Stimulated activated CD8-positive, alpha-beta memory T cell treated with anti-CD3 and anti-CD28 coated beads, Interleukin-4, amount 100 ng/mL, for 1 hour (primary cell): ENCODE measurements at places on chromosomes 7 and 10.

- DNase-seq, result no peak
Measured at GRCh38 chr7:41030673-41031072, 672.2 kb downstream of the INHBA start.

DNA sequence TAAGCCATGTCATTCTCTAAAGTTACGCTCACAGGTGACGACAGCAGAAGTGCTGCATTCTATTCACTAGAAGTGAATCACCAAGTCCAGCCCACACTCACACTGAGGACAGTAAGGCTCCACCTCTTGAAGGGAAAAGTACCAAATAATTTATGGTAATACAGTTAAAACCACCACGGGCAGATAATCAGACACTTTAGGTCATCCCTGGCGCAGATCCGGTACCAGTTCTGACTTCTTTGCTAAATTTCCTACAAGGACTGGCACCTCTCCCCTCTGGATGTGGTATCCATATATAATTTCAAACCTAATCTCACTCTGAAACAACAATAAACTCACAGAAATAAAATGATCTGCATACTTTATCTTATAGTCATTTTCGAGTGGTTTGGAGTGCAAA lies 954.7 kb upstream of the GHITM start:
- DNase-seq, result no peak

- DNase-seq, result no peak
Measured at GRCh38 chr7:20858951-20859350, 72.3 kb upstream of the SP8 start.

- no peak for DNase-seq
Measured at GRCh38 chr10:101617824-101618568, 29.9 kb downstream of the DPCD start.

GRCh38 chr7:107292591-107292990 lies 123.8 kb downstream of the HBP1 start:
- no peak for DNase-seq

DNA sequence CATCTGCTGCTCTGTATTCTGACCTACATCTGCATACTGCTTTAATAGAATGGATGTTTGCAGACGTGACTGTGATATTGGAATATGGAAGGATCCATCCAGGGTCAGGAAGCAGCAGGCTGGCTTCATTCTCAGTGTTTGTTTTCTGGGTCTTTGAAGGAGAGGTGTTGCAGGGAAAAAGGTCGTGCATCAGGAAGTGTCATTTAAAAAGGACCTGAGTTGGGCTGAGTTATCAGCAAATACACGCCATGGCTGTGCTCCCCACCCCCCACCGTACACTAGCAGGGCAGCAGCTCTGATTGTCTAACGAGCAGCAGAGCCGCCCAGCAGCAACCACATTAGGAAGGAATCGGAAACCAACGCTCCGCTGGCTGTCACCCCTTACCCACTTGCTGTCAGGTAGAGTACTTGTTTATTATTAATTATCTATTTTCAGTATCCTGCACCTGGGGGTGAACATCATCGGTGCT lies 63.1 kb upstream of the STEAP1B start:
- DNase-seq, result no peak

DNA sequence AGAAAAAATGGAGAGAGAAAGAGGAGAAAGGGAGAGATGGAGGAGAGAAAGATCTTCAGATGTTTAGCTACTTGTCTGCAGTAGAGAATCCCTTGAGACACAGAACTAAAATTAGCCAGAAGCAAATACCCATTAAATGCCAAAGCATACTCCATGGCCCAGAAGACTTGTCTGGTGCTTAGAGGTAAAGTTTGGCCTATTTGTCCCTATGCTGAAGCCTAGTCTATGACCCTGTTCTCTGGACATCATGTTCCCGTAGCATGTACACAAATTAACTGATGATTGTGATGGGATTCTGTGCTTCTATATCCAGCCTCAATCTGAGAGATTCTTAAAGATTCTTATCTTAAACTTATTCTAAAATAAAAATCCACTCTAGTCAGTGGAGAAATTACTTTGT lies 85.8 kb downstream of the NAMPT start:
- DNase-seq, result no peak

DNA sequence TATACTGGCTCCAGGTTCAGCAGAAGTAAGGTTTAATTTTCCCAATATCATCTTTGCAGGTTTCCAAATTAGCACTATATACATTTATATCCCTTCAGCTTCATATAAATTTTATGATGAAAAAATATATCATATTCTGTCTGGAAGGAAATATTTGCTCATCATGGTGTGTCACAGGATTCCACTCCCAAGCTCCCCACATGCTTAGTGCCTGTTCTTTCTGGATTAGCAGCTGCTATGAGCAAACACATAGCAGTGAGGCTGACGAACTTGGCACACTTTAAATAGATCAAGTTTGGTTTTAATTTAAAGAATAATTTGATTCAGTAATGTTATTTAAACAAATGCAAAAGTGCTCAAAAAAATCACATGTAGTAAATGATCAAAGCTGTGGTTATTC lies 251.9 kb downstream of the AGMO start:
- no peak for DNase-seq

DNA sequence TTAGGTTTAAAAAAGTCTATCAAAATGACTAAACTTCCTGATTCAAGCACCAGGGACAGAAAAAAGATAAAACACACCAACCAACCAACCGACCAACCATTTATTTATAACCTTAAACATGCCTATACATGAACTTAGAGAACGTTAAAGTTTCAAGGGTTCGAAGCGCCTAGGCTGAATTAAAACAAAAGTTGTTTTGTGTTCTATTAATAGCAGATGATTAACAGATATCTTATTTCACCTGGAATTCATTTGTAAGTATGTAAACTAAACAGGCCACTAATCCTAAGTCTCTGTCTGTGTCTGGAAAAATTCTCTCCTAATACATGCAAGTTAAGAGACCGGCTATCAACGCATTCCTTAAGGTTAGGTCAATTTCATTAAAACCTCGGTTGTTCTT lies 1.4 kb downstream of the BAIAP2L1 start:
- DNase-seq, result no peak

DNA sequence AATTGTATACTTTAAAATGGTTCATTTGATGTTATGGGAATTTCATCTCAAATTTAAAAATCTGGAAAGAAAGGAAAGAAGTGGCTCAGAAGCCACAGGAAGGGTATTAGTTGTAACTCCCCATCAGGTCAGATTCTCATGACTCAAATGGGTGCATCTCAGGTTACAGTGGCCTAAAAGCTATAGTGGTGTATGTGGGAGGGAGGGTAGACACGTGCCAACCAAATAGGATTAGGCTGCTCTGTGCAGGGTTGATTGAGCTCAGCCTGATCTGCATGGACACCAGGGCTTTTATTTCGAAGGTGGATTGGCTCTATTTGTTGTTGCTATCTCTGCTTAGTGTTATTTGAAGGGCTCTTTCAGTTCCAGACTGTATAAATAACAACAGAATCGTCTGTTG lies 121.5 kb upstream of the PRR15 start:
- DNase-seq, result no peak

DNA sequence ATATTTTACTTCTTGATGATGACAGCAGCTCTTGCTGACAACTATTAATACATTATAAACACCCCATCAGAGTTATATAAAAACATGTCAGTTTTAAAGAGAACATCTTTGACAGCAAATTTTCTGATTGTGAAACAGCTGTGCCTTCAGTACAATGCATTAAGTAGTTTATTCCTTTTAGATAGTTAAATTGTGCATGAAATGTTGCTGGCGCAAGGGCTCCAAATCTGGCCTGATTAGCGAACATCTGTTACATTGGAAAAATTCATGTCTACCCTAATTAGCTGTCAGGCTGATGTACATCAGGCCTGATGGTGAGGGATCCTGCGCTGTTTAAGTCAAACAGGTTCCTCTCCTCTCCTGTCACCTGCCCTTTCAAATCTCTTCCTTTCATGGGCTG lies 171.9 kb upstream of the SP8 start:
- no peak for DNase-seq

DNA sequence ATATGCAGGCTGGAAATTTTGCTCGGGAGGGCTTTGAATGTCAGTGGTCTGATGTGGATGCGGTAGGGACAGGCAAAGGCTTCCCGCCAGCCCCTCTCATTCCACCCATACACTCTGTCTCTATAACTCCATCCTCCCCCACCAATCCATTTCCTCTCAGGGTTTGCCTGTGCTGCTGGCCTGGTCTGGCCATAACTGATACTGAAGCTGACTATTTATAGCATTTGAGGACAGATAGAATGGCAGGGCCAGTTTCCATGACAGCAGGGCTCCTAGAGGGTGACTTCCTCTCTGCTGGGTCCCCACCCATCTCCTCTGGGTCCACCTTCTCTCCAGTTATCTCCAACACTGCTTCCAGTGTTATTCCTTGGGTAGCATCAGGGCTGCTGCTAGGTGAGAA lies 6.6 kb upstream of the PDLIM1 start:
- DNase-seq, result no peak

GRCh38 chr7:1125603-1125969 lies 34.4 kb downstream of the ZFAND2A start:
- DNase-seq, result no peak

DNA sequence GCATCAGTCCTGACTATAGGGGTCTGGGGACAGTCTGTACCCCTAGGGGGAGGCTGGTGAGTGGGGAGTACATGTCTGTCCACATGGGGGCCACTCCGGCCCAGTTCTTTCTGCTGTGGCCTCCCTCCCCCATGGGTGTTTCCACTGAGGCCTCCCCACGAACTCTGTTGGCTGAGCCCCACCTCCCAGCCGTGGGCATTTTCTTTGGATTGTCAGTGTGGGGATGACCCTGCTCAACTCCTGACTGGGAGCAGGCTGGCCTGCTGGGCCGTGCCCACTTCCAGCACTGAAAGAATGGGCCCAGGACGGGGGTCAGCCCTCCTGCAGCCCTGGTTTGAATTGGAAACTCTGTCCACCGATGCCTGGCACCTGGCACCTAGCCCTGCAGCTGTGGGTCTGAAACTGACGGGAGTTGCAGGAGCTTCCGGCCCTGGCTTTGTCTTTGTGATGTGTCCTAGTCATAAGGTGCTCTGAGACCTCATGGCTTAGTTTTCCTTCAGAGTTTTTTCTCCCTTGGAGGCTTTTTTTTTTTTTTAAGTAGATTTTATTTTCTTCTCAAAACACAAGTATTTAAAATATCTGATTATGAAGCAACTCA lies 46.5 kb downstream of the LHPP start:
- no peak for DNase-seq

GRCh38 chr10:103712898-103713498 lies 142.4 kb downstream of the SH3PXD2A start:
- peak; percentile 65 for DNase-seq

DNA sequence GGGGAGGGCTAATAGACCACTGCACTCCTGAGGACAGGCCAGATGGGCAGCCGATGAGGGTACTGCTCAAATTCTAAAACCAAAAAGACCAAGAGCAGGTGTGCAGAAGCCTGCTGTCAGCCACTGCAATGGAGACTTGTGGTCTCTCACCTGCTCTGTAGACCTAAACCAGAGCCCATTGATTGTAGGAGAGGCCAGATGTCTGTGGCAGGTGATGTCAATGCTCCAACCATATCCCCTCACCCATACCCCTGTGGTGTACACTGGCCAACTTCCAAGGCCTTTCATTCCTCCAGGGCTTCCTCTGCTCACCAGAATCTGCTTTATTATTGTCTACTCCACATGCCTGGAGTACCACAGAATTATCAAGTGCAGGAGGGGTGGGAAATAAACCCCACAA lies 116.9 kb upstream of the CHST15 start:
- no peak for DNase-seq

DNA sequence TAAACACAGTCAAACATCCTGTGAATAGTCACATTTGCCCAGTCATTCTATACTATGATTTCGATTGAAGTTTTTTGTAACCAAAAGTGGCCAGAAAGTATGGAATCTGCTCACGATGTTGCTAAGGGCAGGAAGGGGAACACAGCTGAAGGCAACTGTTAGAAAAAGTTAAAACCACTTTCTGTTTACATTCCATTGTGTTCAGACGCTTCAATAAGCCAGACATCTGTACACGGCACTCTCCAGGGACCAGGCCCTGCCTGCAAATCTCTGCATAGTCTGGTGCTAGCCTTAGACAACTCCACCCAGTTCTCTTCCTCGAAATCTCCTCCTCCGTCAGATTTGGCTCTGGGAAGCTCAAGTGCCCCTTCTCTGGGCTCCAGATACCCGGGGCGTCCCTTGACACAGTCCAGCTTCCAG lies 17.1 kb upstream of the TMEM120A start:
- no peak for DNase-seq

DNA sequence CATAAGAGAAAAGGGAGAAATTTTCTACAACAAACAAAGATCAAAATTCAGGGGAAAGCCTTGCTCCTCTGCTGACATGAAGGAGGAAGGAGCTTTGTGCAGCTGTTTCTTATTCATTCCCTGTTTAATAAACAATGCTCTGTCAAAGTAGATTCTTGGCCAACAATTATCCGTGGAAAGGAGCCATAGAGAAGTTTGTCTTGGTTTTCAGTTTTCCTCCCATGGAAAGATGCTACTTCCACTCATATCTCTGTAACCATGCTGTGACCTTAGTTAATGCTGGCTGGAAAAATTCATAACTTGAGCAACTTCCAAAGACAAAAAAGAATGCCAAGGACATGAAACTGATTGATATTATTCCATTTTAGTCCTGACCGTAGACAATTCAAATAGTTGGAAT lies 8.1 kb downstream of the DDC start:
- DNase-seq, result no peak

DNA sequence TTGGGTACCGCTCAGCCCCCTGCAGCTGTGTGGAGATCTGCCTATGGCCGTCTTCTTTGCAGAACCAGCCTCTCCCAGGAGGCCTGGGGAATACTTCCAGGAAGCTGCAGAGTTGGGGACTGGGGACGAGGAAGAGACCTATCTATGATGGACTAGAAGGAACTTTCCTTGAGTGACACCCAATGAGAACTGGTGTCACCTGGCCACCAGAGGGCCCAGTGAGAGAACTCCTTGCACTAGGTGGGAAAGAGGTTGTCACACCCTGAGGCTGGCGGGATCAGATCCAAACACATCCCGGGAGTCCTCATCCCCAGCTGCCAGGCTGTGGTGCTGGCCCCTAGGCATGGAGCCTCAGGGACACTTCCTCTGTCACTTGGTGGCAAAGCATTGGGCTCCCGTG lies 4.9 kb upstream of the GRID2IP start:
- DNase-seq, result no peak

DNA sequence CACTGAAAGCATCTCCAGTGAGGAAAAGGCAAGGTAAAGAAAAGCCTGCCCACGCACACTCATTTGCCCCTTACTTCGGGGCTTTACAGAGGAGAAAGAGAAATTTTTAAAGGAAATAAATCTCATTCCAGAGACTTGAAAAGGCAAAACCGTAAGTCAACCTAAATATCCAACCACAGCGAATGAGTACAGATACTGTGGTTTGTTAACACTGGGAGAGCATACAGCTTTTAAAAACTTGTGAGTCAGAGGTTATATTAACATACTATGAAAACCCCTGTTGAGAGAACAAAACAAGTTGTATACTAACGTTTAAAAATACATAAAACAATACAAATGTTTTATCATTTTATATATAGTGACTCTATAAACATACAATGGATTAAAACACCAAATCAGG lies 28.6 kb upstream of the ST7 start:
- DNase-seq, result no peak

DNA sequence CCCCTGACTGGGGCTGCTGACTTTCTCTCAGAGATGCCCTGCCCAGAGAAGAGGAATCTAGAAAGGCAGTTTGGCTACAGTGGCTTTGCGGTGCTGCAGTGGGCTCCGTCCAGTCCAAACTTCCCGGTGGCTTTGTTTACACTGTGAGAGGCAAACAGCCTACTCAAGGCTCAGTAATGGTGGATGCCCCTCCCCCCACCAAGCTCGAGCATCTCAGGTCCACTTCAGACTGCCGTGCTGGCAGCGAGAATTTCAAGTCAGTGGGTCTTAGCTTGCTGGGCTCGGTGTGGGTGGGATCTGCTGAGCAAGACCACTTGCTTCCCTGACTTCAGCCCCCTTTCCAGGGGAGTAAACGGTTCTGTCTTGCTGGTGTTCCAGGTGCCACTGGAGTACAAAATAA lies 734.5 kb upstream of the LRRN3 start:
- DNase-seq, result no peak
